ENCODE measurements at places on chromosomes 1 and 21. TPM values are rescaled to one million over a fixed set of nuclear protein-coding genes. Genes with fewer than 3 reads are reported as not detected.

LCE2B gene
- not detected for polyA plus RNA-seq

C8A gene
- polyA plus RNA-seq, result not detected

DNA sequence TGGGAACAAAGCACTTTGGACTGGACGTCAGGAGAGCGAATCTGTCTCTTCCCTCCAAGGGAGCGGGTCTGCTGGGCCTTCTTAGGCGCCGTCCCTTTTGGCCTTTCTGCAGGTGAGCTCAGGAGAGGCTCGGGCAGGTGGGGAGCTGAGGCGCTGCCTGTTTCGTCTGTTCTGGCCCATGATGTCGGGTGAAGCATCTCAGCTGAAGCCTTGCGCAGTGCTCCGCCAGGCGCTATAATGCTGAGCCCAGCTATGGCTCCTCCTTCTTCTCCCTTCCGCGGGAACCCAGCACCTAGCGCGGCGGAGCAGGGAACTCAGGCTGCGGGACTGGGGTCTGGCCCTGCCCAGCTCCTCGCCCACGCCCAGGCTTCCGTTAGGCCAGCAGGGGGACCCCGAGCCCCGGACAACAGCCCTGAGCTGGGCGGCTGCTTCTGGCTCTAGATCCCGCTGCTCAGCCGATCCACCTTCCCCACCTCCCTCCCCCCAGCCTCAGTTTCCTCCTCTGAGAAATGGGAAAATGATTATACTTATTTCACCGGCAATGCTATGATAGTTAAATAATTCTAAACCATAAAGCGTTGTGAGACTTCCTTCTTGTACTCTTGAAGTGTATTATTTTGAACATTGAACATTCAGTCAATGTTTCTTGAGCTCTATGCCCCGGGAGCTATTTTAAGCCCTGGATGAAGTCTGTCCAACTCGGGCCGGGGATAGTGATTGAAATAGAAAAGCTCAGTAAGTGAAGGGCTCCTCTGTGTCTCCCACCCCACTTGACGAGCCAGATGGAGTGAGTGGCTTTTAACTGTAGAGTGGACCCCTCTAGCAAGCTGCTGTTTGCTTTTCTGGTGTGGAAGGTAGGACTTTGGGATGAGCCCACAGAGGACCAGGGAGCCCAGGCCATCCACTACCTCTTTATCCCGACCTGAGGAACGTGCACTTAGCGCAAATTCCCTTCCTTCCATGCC, 9.6 kb upstream of the ADORA1 start:
- DNase-seq, result no peak

DNA sequence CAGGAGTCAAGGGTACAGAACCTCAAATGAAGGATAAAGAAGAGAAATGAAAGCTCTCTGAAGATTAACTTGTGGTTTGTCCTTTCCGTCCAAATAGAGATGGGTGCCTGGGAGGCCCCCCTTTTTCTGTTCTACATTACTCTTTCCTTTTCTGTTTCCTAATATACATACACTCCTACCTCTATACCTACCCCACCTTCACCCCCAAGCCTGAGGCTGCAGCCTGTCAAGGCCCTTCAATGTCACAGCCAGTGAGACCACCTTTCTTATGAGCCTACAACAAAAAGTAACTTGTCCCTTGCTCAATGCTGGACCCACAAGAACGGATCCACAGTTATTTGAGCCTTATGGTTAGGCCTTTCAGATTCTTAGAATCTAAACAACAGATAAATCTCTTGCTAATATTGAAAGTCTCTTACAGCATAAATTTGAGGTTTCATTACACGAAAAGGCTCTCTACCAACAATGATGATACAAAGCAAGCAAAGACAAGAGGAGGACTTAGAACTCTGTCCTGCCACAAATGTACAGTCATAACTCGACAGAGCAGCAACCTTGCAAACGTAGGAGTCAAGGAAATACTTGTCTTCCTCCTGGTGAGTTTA, 4.1 kb upstream of the TRAF3IP3 start:
- DNase-seq, result peak; percentile 45

DNA sequence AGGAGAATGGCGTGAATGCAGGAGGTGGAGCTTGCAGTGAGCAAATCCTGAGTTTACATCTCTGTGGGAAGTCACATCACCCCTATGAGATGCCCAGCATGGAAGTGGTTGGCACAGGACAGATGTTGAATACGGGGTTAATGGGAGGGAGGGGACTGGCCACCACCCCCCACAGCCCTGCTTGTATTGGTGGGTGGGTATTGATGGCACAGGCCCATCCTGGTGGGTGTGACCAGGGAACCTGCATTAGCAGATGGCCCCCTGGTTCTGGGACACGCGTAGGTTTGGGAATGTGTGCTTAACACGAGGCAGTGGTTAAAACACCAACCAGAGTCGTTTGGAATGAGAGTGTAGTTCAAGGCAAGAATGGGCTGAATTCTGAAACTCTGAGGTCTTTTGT, 117.9 kb downstream of the PRDM2 start:
- no peak for DNase-seq

DNA sequence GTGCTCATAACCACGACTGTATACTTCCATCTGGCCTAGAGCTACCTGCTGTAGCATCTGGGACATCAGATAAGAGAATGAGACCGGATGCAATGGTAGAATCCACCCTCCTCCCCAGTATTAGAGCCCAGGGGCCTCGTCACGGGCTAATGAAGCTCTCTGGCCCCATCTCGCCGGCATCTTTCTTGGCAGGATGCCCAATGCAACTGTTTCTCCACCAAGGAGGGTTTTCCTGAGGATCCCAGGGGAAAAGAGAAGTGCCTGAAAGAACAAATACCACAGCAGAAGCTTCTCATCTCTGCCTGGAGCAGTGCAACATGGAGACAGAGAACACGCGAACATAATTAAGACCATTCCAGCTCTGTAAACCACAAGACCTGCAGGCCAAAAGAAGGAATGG, 80.0 kb downstream of the VWA5B1 start:
- DNase-seq, result no peak

DNA sequence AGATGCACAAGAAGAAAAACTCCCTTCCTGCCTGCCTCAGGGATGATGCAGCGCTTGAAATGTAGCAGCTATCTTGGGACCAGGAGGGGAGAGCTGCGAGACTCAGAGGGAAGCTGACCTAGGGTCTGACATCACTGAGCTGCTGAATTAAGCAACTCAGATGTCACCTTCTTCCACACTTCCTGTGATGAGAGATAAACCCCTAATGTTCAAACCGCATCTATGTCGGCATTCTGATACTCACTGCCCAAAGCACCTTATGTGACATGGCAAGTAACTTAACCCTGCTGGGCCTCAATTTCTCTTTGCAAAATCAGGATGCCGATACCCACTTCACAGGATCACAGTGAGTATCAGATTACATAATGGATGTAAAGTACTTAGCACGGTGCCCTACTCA, 9.1 kb upstream of the AK2 start:
- peak; percentile 46 for DNase-seq

KCNJ9 gene
- not detected for polyA plus RNA-seq

- no peak for DNase-seq
Observed at GRCh38 chr1:48043622-48044021, 46.4 kb upstream of the TRABD2B start.

IFNGR2 gene
- 24.3 TPM for polyA plus RNA-seq

ERO1B gene
- polyA plus RNA-seq, result 2.4 TPM

DNA sequence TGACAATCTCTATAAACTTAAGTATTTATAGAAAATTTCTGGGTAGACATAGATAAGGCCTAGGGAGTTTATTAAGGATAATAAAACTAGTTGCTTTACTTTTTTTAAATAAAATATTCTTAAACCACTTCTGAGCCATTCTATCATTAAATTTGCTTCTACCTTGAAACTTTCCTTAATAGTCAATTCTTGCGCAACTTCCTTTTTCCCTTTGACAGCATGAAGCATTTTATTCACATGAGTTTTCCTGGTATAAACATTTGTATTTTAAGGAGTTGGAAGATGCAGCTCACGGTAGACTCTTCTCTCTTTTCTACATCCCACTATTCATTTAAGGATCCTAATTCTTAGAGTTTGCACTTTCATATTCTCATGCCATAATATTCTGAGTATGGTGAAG, 75.8 kb upstream of the DPH5 start:
- no peak for DNase-seq

DNA sequence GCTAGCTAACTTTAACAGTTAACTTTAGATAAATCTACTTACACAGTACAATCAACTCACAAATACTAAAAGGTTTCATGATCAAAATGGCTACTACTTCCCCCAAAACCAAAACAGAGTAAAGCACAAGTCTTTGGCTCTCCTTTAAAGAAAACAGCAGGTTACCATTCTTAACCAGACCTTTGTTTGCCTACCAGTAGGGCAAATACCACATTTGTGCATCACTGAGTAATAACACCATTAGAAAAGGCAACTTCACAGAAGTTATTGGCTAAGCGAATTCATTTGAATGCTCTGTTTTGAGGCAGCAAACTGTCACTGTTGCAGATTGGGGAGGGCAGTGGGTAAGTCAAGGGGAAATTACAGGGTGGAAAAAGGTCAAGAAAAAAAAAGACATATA, 17.3 kb upstream of the SERPINC1 start:
- DNase-seq, result no peak

DNA sequence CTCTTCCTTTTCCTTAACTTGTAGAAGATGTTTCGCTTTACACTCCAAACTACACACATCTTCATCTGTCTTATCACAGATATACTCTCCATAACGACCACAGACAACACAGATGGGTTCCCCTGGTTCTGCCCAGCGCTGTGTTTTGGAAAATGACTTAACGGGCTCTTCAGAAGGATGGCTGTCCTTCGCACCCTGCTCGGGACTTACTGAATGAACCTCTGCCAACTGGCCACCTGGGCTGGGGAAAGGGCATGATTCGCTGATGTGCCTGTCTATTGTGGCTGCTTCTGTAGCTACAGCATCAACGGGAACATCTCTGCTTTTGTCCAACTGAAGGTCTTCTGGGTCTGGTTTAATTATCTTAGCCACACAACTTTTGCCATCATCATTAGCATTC, 3.4 kb downstream of the DDX59 start:
- DNase-seq, result no peak

- DNase-seq, result no peak
Observed at GRCh38 chr1:106276871-106277270, 779.6 kb upstream of the PRMT6 start.

SLC26A9 gene
- polyA plus RNA-seq, result not detected

GRCh38 chr1:156525071-156525501, 24.5 kb upstream of the MEF2D start:
- DNase-seq, result no peak

CFAP74 gene
- not detected for polyA plus RNA-seq

- DNase-seq, result no peak
Observed at GRCh38 chr1:7813677-7814373, 29.7 kb downstream of the PER3 start.

DNA sequence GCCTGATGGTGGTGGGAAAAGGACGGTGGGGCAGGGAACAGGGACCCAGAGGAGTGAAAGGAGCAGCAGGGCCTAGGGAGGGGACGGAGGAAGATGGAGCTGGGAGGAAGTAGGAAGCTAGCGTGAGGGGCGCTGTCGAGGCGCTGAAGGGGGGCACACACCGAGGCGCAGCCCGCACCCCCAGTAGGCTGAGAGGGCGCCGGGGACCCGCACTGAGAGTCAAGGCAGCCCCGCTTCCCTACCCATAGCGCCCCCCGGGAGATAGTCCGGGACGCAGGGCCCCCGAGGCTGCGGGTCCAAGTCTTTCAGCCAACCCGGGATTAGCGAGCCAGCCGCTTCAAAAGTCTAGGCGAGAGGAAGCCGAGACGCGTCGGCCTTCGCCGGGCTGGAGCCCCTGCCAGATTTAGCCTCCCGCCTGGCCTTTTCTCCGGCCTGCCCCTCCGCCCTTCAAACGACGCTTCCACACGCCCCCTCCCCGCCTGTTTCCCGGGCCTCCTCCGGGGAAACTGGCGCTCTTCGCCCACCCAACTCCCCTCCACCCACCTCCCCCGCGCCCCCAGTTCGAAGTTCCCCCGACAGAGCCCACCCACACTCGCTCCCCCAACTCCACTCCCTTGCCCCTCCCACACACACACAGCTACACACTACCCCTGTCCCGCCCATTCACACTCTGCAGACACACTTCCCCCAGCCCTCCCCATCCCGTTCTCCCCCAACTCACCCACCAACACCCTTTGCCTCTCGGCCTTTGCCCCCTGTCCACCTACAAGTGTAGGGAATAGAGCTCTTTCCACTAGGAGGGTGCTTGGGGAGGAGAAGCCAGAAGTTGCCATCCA, 7.8 kb upstream of the PROX1 start:
- DNase-seq, result no peak

- DNase-seq, result no peak
Observed at GRCh38 chr1:53608676-53609075, 130.3 kb downstream of the GLIS1 start.

DNA sequence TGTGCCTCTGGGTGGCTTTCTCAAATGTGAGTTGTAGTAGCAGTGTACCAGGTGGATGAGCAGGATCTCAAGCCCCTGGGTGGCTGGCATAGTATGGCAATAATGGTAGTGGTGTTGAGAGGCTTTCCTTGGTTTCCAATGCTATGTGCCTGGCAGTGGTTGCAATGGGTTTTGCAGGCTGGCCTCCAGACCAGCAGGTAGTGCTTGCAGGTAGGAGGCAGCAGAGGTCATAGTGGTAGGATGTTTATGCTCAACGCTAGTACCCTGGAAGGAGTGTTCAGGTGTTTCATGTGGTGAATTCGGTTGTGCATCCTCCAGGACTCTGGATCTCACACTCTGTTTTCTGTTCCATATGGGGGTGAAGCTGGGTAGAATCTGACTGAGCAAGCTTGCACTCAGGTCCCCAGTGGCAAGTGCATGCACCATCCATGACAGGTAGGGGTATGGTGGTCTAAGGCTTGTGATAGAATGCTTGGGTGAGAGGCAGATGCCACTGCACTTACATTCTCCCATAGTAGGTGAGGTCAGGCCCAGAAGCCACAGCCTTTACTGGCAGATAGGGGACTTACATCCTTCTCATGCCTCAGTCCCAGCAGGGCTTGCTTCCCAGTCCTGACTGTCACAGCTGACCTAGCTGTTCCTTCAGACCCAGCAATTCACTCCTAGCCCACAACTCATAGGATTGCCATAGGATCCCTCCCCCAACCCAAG, 410.5 kb upstream of the LRRC7 start:
- no peak for DNase-seq

GRCh38 chr1:57363643-57364042, 60.2 kb downstream of the DAB1 start:
- DNase-seq, result no peak

RCAN1 gene
- polyA plus RNA-seq, result 15.0 TPM

GRCh38 chr1:196309386-196309785, 298.9 kb downstream of the KCNT2 start:
- DNase-seq, result no peak

- DNase-seq, result peak; percentile 11
Observed at GRCh38 chr1:186212568-186213224, 162.4 kb downstream of the TPR start.

GJB3 gene
- not detected for polyA plus RNA-seq

GRCh38 chr1:180836449-180836848, 76.2 kb upstream of the KIAA1614 start:
- no peak for DNase-seq

Data from CD4-positive, alpha-beta memory T cell (primary cell).